ENCODE measurements at places on chromosomes 12 and 14. TPM values are rescaled to one million over a fixed set of nuclear protein-coding genes. Genes with fewer than 3 reads are reported as not detected.

DNA sequence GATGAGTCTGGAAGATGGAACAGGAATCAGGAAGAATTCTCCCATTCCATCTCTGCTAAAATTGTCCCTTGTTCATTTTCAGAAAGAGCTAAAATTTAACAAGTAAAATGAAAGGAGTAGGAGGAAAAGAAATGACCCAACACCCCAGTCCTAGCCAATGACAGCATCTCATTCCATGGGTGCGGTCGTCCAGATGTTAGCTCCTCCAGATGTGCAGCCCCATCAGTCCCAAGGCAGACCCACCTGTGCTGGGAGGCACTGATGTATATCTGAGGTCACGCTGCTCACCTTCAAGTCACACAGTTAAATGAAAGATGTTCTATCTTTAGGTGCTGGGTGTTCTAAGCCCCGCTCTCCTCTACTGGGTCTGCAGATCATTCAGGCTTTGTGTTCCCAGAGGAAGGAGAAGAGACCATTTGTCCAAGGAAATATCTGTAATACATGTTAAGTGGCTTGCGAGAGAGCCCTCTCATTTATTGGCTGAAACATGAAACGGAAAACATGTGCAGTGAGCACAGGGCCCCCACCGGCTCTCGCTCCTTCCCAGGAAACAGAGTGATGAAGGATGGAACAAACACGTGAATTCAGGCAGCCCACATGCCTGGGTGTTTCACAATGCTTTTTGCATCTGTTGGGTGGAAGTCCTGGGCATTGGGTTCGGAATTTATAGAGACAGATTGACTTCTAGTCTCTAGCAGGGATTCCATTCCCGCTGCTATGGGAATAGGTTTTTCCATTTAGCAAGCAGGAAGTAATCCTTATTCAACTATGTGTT, 294.6 kb downstream of the NUAK1 start:
- H3K36me3 ChIP-seq: no peaks in the 10 kb centered on the region
- no peaks in the 10 kb centered on the region for H3K4me1 ChIP-seq

DNA sequence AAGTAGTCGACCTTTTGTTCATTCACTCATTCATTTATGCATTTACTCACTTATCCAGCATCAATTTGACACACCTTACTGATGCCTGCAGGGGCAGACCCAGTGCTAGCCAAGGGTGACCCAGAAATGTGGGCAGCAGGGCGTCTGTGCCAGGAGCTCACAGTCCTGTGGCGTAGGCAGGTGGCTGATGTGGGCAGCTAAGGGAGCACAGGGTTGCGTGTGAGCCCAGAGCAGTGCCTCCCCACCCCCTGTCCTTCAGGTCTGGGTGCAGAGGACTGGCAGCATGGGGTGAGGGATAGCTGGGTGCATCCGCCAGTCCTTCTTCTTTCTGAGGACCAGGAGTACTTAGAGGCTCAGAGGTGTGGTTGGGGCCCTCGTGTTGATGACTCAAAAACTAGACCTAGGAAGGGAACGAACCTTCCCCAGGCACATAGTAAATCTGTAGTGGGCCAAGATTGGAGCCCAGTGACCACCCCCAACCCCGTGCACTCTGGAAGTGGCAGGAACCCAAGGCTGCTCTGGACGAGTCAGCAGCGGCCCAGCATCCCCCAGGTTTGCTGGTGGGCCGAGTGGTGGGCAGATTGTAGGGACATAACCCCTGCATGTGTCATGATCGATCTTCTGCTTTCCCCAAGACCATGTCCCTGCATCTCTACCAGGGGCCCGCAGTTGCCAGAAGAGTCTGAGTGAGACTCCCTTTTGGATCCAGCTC, 63.9 kb downstream of the BEGAIN start:
- H3K27me3 ChIP-seq: no peaks in the 10 kb centered on the region
- DNase-seq: no peak
- H3K4me3 ChIP-seq: no peak overlapping the region
- no peaks in the 10 kb centered on the region for H3K36me3 ChIP-seq

The TAS2R7 gene
- not detected for total RNA-seq

The TAS2R30 gene
- total RNA-seq: 2.0 TPM

The CD69 gene
- total RNA-seq: 82.4 TPM

- peaks cover 55% of the 10 kb centered on the region for H3K27me3 ChIP-seq
- H3K36me3 ChIP-seq: no peaks in the 10 kb centered on the region
- no peak overlapping the region for H3K27ac ChIP-seq
Observed at GRCh38 chr14:61264010-61264571, 17.0 kb downstream of the TMEM30B start.

- DNase-seq: no peak
- H3K4me1 ChIP-seq: peaks cover 57% of the 10 kb centered on the region
- peaks cover 31% of the 10 kb centered on the region for H3K36me3 ChIP-seq
- H3K27ac ChIP-seq: no peak overlapping the region
Observed at GRCh38 chr12:54273981-54274380, 5.9 kb downstream of the CBX5 start.

DNA sequence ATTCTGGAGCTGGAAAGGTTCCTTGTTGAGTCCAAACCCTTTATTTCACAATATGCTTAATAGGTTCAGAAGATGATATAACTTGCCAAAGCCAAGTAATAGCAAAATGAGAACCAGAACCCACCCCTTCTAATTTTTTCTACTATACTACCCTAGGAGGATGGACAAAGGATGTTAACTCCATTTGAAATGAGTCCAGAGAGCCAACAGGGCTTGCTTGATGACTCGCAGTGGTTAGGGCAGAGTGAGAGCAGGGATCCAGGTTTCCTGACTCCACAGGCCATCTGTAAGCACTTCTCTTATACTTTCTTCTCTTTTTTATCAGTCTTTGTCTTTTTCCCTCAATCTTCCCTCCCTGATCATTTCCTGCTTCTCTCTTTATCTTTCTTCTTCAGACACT, 668.1 kb downstream of the MED13L start:
- DNase-seq: no peak
- no peak overlapping the region for H3K4me3 ChIP-seq
- H3K4me1 ChIP-seq: no peaks in the 10 kb centered on the region

DNA sequence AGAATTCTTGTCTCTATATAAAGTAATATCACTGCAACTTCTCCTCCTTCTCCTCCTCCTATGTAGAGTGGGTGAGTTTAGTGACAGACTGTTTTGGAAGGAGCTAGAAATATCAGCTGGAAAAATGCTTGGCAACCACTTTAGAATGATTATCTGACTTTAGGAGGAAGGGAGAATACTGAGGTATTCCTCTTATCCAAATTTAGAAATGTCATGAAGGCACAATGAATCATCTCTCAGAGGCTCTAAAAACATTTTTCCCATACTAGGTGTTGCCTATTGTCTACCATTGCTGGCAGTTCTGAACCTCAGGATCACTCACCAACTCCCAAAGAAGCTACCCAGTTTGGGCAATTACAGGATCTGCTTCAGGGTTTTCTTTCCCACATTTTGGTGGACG, 306.6 kb upstream of the ATP2B1 start:
- H3K27me3 ChIP-seq: no peaks in the 10 kb centered on the region
- no peaks in the 10 kb centered on the region for H3K4me1 ChIP-seq
- no peak overlapping the region for H3K27ac ChIP-seq
- no peak for DNase-seq
- H3K36me3 ChIP-seq: no peaks in the 10 kb centered on the region
- no peak overlapping the region for H3K4me3 ChIP-seq

GRCh38 chr12:118429688-118430383, 53.5 kb downstream of the SUDS3 start:
- no peaks in the 10 kb centered on the region for H3K27me3 ChIP-seq
- H3K4me3 ChIP-seq: no peak overlapping the region
- H3K4me1 ChIP-seq: no peaks in the 10 kb centered on the region
- H3K36me3 ChIP-seq: no peaks in the 10 kb centered on the region
- no peak for DNase-seq
- H3K27ac ChIP-seq: no peak overlapping the region

DNA sequence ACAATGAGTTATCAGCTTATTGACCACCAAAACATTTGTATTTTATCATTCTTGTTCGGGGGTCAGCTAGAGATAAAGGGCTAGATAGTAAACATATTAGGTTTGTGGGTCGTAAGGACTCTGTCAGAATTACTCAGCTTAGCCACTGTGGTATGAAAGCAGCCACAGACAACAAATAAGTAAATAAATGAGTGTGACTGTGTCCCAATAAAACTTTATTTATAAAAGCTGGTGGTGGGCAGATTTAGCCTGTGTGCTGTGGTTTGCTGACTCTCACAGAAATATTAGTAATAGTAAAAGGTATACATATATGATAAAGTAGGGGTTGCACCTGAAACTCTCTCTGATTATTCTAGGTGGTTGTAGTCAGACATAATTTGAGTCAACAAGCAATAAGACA, 56.1 kb downstream of the TPH2 start:
- H3K4me3 ChIP-seq: no peak overlapping the region
- H3K4me1 ChIP-seq: no peaks in the 10 kb centered on the region
- H3K36me3 ChIP-seq: no peaks in the 10 kb centered on the region
- no peak for DNase-seq
- peaks cover 14% of the 10 kb centered on the region for H3K27me3 ChIP-seq
- H3K27ac ChIP-seq: no peak overlapping the region

The KRT86 gene
- total RNA-seq: not detected

DNA sequence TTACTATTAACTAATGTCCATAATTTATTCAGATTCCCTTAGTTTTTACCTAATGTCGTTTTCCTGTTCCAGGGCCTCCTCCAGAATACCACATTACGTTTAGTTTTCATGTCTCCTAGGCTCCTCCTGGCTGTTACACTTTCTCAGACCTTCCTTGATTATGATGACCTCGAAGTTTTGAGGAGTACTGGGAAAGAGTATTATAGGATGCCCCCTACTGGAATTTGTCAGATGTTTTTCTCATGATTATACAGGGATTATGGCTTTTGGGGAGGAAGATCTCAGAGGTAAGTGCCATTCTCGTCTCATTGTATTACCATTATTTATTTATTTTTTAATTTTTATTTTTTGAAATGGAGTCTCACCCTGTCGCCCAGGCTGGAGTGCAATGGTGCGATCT, 17.7 kb upstream of the C1S start:
- no peaks in the 10 kb centered on the region for H3K36me3 ChIP-seq
- peaks cover 18% of the 10 kb centered on the region for H3K4me1 ChIP-seq
- H3K27ac ChIP-seq: no peak overlapping the region
- no peak for DNase-seq
